CD4-positive, alpha-beta T cell treated with Interferon gamma for 1 hour (primary cell): ENCODE measurements at places on chromosomes 7 and 10.

DNA sequence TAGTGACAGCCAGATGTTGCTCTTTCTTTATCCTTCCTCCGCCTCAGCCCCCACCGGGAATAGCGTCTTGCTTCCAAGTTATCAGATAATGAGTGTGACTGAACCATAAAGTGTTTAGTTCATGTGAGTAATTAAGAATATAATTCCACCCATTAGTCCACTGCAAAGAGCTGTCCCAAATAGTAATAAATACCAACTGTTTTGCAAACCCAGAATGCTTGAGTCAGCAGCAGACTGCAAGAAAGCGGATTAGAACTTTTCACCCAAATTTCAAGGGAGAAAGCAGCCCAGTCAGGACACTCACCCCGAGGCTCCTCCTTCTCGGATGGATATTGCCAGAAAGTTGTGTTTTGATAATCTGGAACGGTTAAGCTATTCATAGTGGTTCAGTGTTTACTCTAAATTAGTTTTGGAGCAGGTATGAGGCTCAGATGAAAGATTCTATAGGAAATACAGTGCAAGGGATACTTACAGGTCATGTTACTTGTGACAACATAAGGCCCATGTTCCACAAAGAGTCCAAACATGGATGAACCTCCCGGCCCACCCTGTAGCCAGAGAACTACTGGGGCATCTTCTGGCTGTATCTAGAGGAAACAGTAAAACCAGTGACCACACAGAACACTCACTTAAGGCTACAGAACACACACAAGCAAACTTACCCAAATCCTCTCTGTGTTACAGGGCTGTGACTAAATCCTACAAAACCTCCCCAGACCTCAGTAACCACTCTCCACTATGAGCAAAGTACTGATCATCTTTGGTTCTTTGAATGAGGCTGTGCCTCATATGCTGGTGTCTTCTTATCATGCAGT is 50.5 kb downstream of the CPVL start:
- DNase-seq = no peak

DNA sequence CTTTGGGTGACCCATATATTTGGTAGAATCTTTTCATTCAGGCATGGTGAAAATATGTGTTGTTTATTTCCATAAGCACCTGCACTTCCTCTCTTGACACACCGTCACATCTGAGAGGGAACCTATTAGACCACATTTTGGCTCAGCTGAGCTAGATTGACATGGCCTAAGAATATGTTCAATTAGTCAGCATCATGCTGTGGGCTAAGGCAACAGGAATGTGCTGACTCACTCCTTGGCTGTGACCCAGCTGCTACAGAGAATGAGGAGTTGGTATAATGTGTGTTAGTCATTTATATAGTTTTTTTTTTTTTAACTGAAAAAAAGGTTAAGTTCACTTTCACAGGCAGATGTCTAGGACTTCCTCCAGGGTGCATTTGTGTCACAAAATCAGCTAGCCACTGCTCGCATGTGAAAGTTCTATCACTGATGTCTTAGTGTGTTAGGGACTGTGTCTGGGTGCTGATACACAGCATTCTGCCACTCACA is 180.6 kb downstream of the SEMA3E start:
- DNase-seq = no peak

- no peak for DNase-seq
These were observed 15.3 kb upstream of the THSD7A start for GRCh38 chr7:11847336-11847735.

GRCh38 chr7:1593091-1593866 is 23.4 kb upstream of the PSMG3 start:
- DNase-seq = no peak

DNA sequence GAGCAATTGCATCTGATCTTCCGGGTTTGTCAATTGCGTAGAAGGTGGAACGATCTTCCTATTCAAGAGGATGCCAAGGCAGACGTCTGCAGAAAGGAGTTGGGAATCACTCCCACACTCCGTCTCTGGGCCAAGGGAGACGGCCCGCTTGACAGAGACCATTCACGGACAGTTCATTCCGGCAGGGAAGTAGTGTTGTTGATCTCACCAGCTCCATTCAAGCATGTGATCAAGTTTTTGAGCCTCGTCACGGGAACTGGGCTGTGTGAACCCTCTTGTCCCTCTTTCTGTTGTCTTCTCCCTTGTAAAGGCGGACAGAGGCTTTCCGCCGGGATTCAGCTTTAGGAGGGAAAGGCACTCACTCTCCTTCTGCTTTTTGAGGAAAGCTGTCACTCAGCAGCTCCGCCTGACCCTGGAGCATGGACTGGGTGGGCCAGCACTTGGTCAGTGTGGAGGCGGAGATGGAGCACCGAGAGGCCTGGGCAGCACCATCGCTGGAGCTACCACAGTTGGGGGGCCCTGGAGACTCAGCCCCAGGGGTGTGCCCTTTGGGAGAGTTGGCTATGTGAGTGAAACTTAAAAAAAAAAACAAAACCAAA is 44.9 kb downstream of the SPDYE5 start:
- no peak for DNase-seq

DNA sequence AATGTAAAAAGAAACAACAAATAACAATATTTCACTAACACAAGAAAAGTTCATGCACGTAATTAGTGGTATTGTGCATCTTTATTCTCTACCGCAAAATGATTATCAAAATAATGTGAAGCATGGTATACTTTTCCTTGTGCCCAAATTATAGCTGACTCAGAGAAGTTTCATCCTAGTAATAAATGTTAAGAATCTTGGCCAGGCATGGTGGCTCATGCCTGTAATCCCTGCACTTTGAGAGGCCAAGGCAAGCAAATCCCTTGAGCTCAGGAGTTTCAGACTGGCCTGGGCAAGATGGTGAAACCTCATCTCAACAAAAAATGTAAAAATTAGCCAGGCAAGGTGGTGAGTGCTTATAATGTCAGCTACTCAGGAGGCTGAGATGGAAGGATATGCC is 105.0 kb downstream of the KMT2C start:
- no peak for DNase-seq

- peak; percentile 62 for DNase-seq
These were observed 68.5 kb downstream of the MAP3K8 start for GRCh38 chr10:30502266-30503060.

GRCh38 chr10:44045020-44045419 is 339.9 kb downstream of the CXCL12 start:
- no peak for DNase-seq

- no peak for DNase-seq
These were observed 932 bp downstream of the ESYT2 start for GRCh38 chr7:158828133-158829020.

- DNase-seq = no peak
These were observed 39.9 kb upstream of the BNIP3 start for GRCh38 chr10:132021504-132022143.

GRCh38 chr10:64867501-64867962 is 1346.3 kb downstream of the REEP3 start:
- no peak for DNase-seq

DNA sequence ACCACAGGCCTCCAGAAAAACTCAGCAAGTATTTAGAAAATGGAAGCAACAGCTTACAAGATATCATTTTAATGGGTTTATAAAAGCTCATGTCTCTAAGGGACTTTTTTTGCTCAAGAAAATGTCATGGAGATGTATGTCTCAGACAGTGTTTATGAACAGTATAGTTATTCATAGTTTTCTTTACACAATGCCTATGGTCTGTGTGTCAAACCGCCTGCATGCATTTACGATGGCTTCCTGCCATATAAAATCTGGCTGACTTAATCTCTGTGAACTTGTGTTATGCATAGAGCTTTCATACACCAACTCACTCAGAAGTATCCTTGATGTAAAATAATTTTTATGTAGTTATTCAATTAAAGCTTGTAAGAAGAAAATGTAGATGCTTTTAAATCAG is 1314.2 kb upstream of the LRRTM3 start:
- no peak for DNase-seq

- no peak for DNase-seq
These were observed at the start of gene RGR for GRCh38 chr10:84244651-84245270. Gene RGR (plus strand): TSS chr10:84245053. CDS start chr10:84245091, 38 bp downstream.

- no peak for DNase-seq
These were observed 131.3 kb upstream of the NOBOX start for GRCh38 chr7:144534655-144535395.

GRCh38 chr7:136247211-136247610 is 270.1 kb upstream of the MTPN start:
- no peak for DNase-seq

GRCh38 chr10:14801723-14802122 is 27.0 kb upstream of the FAM107B start:
- DNase-seq = no peak

GRCh38 chr7:18760631-18761445 is 265.3 kb downstream of the HDAC9 start:
- DNase-seq = no peak

DNA sequence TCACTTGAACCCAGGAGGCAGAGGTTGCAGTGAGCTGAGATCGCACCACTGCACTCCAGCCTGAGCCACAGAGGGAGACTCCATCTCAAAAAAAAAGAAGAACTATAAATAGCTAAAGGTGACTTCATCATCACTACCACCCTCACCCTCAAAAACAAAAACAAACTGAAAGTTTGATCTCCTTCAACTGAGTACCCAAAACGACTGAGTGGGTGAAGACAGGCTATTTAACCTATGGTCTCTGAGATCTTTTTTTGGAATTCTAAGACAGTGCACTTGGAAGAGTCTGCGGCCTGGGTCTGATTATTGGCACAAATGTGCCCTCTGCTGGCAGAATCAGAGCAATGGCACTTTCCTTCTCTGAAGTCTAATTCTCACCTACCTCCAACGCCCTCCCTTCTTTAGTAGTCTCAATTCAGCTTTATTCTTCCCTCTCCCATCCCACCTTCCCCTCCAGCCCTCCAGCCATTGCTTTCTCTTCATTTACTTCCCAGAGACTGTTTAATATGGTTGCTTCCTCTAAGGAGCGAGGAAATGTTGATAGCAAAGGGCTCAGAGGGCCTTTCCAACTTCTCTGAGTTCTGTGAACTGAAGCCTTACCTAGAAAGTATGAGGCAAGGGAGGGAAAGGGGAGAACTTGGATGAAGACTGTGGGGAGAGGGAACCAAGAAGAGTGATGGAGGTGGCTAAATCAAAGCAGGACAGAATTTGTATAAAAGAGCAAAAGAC is 2.9 kb upstream of the MYOZ1 start:
- peak; percentile 50 for DNase-seq

DNA sequence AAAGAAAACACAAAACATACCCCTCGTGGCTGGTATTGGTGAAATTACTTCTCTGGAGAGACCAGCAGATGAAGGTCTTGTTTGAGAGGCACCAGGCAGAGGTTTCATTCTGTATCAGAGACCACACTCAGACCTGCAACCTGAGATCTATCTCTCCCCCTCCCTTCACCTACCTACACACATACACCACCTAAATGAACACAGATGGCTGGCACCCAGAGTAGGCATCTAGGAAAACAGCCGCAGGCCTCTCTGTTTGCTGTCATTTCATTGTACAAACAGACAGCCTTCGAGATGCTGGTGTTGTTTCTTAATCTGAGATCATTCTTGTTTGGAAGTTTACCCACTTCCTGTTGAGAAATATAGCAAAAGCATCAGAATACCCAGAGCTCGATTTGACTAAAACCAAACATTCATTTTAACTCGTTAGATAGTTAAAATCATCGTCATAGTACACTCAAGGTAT is 173.9 kb upstream of the SLC25A13 start:
- no peak for DNase-seq

GRCh38 chr7:47420122-47420780 is 161.7 kb downstream of the TNS3 start:
- DNase-seq = no peak

- no peak for DNase-seq
These were observed 12.0 kb upstream of the AQP1 start for GRCh38 chr7:30899630-30900029.

- no peak for DNase-seq
These were observed 679.3 kb upstream of the IGFBP3 start for GRCh38 chr7:46600340-46600739.

- no peak for DNase-seq
These were observed 285 bp downstream of the CSTF2T start for GRCh38 chr10:51699145-51699474.

DNA sequence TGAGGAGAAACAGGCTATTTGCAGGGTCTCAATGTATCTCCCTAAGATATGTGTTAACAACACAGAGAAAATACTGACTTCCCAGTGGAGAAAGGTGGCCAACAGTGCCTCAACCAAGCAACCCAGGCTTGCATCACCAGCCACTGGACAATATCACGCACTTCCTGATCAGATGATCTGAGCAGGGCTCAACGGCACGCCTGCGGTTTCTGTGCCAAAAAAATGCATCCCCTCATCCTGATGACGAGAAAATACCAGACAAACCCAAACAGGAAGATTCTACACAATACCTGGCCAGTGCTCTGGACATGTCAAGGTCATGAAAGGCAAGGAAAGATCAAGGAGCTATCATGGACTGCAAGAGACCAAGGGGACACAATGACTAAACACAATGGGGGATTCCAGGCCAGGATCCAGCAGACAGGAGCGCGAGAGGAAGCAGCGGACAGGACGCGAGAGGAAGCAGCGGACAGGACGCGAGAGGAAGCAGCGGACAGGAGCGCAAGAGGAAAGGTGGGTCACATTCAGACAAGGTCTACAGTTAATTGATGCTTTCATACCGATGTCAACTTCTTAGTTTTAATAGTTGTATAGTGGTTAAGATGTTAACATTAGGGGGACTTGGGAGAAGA is 51.1 kb downstream of the GNA12 start:
- peak; percentile 41 for DNase-seq

DNA sequence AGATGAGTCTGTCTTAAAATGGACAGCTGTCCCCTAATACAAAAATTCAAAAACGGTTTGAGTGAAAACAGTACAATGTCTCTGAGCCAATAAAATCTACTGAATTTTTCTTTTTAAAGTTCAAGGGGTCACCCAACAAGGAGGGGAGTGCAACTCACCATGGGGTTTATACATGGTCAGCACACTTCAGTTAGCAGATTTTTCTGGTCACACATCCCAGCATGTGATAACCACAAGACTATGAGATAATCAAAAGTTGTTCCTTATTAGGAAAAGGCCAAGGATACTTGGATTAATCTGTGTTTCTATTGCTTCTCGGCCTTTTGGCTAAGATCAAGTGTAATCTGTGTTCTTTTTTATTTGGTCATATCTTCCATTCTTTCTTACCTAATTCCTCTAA is 31.6 kb downstream of the ABCB5 start:
- DNase-seq = no peak

GRCh38 chr10:36209480-36209879 is 567.4 kb upstream of the FZD8 start:
- DNase-seq = no peak

DNA sequence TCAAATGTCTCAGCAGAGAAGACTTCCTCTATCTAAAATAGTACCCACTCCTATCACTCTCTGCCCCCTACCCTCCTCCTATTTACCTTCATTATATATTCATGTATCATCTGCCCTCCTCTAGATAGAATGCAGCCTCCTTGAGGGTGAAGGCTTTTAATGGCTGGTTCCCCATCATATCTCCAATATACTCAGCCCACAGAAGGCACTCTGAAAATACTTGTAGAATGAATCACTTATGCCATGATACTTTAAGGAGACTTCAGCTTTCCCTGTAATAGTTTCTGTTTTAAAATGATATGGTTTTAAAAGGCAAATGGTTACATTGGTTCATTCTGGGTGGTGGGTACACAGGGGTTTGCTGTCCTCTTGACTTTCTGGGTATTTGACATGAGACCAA is 25.3 kb downstream of the GFRA1 start:
- DNase-seq = no peak

- no peak for DNase-seq
These were observed 72.2 kb downstream of the MTURN start for GRCh38 chr7:30206942-30207341.
